ENCODE measurements at places on chromosomes 1 and 21. TPM values are rescaled to one million over a fixed set of nuclear protein-coding genes. Genes with fewer than 3 reads are reported as not detected.

DNA sequence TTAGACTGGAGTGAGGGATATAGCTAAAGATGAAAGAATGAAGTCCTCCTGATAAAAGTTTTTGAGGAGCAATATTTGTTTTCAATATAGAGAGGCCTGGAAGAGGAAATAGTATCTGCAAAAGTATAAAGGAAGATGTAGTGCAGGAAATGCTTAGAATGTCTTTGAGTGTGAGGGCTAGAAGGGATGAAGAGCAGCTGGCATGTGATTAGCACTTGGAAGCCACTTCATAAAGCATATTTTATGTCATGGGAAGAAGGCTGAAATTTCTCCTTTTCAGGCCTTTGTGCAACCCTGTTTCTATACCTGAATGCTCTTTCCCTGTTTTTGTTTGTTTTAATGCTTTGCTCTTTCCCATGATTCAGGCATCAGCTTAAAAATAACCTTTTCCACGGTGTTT, 323.3 kb upstream of the DEPDC1 start:
- DNase-seq = no peak

DNA sequence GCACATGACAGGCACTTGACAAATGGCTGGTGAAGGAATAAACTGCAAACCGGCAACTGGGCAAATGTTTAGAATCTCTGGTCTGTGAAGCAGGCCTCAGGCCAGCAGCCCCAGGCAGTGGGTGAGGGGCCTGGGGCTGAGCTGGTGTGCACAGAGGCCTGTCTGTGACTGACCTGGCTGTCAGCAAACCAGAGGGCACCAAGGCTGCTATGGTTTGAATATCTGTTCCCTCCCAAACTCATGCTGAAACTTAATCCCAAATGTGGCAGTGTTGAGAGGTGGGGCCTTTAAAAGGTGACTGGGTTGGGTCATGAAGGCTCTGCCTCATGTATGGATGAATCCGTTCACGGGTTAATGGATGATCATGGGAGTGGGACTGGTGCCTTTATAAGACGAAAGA, 139.8 kb downstream of the DMRTB1 start:
- DNase-seq = no peak

GRCh38 chr21:39923476-39923875, 56.2 kb downstream of the PCP4 start:
- DNase-seq = no peak

GRCh38 chr1:243723050-243723449, 127.0 kb downstream of the AKT3 start:
- DNase-seq = no peak

- DNase-seq = no peak
Observed at GRCh38 chr21:43281661-43282357, 113.0 kb downstream of the CRYAA start.

DNA sequence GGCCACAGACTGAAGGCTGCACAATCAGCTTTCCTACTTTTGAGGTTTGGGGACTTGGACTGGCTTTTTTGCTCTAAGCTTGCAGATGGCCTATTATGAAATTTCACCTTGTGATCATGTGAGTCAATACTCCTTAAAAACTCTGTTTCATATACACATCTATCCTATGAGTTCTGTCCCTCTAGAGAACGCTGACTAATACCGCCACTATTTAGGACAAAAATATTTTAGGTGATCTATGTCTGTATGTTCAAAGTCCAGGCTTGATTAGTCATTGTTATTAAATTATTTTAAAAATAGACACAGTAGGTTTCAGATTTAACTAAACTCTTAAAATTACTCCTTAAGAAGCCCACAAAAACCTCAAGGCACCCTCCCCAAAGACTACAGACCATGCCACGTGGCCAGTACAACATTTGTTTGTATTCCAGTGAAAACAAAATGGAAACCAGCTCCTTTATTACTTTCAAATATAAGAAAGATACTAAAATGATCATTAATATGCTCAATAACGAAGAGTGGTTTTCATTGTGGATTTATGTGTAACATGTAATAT, 63.1 kb downstream of the TMPRSS15 start:
- no peak for DNase-seq

DNA sequence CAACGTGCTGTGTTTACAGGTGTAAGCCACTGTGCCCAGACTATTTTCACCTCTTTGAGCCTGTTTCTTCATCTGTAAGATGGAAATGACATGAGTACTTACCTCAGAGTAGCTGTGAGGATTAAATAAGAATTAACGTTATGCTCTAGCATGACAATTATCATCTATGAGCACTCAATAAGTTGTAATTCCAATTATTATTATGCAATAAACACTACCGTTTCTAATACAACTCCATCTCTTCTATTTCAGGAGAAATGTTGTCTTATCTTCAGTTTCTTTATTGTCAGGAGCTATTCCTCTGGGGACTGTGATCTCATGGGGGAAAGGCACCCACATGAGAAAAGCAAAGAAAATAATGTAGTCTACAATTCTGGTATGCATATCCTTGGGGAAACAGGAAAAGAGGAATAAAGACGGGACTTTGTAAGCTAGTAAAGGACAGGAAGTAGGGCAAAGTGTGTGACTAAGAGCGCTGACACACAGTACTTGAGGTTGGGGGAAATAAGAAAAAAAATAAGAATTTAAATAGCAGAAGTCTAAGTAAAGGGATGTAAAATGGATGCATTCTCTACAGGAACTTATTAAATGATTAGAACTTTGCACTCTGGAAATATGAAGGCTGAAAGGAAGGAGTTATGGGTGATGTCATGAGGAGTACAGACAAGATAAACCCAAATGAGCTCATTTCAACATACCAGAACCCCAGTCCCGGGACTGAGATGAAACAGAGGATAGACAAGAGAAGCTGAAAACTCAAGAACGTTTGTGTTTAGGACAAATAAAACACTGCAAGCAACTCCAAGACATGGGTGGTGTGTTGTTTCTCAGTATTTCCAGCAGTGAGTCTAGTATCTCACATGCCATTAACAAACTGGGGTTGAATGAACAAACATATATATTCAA, 9.8 kb downstream of the PHC2 start:
- no peak for DNase-seq

Gene TYW3
- total RNA-seq = 13.1 TPM

Gene INTS11
- 48.7 TPM for total RNA-seq

Gene OR2T2
- not detected for total RNA-seq

Gene AJAP1
- 0.30 TPM for total RNA-seq

Gene IVL
- total RNA-seq = 71.5 TPM

Gene PHLDA3
- total RNA-seq = 29.3 TPM
